ENCODE measurements at places on chromosomes 12 and 14.
A peak's percentile ranks its signal among the peaks of the same experiment; 100 is the strongest.

GRCh38 chr12:42935756-42936155, 346.2 kb upstream of the PRICKLE1 start:
- DNase-seq = no peak

DNA sequence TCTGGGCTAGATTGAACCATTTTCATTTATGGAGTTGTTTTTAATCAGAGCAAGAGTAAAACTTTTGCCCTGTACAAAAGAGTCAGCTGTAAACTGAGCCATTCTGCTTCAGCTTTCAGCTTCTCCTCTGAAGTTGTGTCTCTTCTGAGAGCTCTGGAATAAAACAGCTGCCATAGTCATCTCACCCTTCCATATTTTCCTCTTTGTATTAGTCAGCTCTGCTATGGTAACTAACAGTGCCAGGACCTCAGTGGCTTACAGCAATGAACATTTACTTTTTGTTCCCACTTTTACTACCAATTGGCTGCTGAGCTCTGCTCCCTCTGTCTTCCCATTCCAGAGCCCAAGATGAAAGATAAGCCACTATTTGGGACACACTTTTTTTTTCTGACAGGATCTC, 178.5 kb downstream of the DAD1 start:
- no peak for DNase-seq

- DNase-seq = no peak
Measured at GRCh38 chr14:75562489-75562888, 15.9 kb upstream of the FLVCR2 start.

GRCh38 chr12:132154941-132155770, 10.9 kb downstream of the NOC4L start:
- no peak for DNase-seq

DNA sequence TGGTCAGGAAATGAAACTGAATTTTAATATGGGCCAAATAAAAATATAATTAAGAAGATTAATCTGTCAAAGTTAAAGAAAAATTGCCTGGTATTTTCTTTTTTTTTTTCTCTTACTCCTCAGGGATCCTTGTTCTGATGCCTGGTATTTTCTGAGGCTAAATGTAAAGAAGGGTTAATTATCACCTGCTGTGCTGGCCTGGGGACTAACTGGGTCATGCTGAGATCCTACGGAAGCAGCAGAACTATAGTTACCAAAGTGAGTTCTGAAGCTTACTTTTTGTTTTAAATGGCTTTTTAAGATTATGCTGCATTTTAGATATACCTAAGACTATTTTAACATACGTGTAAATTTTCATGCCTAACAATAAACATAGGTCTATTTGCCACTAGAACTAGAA, 23.3 kb downstream of the ZC2HC1C start:
- DNase-seq = no peak

DNA sequence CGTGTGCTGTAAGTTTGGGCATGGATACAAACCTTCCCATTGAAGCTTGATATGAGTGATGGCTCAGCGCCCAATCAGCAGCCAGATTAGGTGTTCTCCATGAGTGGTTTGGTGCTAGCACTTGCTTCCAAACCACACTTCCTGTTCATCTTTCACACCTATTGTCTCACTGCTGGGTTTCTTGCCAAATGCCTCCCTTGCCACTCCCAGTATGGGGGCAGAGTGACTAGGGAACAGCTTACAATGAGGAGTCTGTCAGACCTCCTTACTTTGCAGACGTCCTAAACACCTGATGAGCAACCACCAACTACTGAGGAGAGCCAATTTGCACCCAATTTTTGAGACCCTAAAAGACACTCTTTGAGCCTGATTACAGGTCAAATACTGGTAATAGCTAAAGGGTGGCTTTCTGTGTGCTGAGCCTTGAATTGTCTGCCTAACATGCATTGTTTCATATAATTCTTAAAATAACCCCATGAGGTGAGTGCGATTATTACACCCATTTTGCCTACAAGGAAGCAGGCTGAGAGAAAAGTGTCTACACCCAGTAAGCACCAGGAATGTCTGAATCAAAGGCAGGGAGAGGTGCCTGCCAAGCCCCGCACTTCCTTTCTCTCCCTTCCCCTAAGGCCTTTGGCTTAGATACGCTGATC, 48.4 kb upstream of the FOS start:
- DNase-seq = peak; percentile 41
